ENCODE measurements at places on chromosomes 3 and 15. TPM values are rescaled to one million over a fixed set of nuclear protein-coding genes. Genes with fewer than 3 reads are reported as not detected.

GRCh38 chr3:172096881-172097420 lies 57.6 kb downstream of the FNDC3B start:
- DNase-seq, result no peak

- DNase-seq, result peak; percentile 24
These were observed 91.5 kb downstream of the ITPR1 start for GRCh38 chr3:4584456-4585249.

DNA sequence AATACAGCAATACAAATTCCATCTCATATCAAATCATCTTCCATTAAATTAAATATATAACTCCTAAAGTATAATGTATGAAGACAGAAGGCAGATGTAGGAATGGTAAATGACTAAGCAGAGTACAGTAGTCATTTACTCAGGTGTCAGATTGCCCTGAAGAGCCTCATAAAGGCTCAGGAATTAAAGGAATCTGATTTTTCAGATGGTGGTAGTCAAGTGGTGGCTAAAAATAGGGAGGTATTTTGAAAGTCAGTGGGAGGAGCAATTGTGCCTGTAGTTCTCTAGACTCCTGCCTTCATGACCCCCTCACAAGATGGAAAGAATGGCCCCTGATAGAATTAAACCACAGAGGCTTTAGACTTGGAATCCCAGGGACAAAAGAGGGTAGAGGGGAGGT lies 142.7 kb upstream of the SYNPR start:
- no peak for DNase-seq

DNA sequence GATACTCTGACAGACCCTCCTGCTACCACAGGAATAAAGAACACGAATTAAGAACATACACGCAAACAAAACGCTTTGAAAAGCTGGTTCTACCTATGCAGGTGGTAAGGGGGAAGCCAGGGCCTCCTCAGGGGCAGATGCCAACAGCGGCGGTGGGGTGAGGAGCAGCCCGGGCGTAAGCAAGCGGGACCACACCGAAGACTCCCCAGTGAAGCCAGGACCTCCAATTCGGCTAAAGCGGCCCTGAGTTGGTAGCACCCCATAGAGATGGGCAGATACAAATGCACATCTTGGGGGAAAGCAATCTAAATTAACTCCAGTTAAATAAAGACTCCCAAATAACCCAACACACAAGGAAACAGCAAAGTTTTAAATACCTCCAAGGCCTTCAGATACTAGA lies 32.4 kb downstream of the NIPA2 start:
- no peak for DNase-seq

GRCh38 chr3:172974969-172975368 lies 166.1 kb downstream of the SPATA16 start:
- DNase-seq, result no peak

DNA sequence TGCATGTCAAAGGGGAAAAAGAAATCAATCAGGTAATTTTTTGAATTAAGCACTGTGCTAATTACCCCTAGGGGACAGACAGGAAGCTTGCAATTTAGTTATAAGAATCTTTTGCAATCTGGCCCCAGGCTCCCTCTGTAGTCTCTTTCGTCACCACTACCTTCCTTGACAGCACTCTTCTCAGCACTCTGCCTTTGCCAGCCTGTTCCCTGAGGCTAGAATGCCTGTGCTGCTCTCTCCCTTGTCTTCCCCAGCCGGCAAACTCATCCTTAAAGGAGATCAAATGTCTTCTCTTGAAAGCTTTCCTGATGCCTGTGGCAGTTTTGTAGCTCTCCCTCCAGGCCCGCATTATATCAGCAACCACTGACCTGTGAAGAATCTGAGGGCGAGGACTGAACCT lies 32.4 kb upstream of the PRTG start:
- DNase-seq, result no peak

SPRED1 gene
- total RNA-seq, result 37.8 TPM

- DNase-seq, result no peak
These were observed 110.4 kb downstream of the WNT7A start for GRCh38 chr3:13769422-13769821.

DNA sequence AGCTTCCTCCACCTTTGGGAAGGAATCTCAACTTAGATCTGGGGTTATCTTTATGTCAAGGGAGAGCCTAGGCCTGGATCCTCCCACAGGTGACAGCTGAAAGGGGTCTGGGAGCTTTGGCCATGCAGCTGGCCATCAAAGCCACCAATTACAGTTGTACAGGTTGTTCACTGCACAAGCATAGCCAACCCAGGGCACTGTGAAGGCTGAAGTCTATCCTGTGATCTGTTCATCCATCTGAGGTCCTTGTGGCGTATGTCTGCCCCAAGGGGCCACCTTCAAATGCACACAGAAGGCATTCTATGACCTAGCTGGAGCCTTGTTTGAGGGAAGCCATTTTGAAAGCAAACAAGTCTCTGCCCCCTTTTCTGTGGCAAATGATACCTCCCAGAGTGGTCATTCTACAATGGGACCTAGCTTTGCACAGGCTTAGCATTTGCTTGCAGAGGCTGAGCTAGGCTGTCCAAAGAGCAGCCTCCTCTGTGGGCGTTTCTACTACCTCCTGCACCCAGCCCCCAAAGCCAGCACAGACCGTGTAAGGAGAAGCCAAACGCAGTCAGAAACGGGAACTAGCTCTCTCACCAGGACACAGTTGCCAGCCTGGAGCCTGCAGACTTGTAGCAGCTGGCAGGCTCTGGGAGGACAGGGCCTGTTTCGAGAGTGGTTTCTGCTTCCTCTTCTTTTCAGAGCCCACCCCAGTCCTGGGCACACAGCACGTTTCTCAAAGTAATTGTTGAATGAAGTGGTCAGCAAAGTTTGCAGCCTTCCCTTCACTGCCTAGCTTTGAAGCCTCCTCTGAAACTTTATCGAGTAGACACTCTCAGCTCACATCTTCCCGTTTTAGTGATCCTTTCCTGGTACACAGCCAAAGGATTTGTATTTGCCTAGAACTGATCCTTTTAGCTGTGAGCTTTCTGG lies 157.3 kb upstream of the SMAD3 start:
- peak; percentile 55 for DNase-seq

EOMES gene
- total RNA-seq, result 0.58 TPM

GRCh38 chr3:21718161-21718765 lies 32.7 kb downstream of the ZNF385D start:
- no peak for DNase-seq

- DNase-seq, result no peak
These were observed 489 bp downstream of the CSPG5 start for GRCh38 chr3:47578119-47578632.

GRCh38 chr3:153573481-153573880 lies 411.5 kb downstream of the RAP2B start:
- no peak for DNase-seq

TICRR gene
- 0.37 TPM for total RNA-seq

DNA sequence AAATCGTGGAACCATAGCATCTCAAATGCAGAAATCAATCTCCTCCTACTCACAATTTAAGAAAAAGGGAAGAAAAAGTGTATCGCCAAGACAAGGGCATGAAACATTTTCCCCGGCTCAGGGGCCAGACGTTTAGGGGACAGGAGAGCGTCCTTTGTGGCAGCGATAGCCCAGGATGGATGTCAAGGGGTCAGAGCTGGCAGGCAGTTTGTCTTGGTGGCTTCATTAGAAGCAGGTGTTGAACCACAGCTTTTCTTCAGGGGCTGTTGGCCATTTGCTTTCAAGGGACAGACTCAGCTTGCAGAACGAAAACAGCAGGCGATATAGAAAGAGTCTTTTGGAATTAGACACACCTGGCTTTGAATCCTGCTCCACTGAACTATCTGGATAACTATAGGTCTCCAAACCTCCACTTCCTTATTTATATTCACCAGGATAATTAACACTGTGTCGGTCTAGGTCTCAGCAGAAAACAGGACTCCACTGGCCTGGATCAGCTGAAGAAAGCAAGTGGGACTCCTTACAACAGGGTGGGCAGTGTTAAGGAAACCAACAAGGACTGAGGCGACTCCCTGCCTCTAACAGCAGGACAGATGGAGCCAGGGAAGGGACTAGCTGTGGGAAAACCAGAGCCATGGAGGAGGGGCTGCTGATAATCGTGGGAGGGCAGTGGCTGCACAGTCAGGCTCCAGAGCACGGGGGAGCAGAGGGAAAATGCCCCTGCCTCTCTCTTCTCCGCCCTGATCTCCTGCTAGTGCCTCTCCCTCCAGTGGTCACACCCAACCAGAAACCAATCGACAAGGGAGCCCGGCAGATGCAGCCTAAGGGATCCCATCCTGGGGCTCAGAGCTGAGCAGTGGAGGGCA lies 123.6 kb downstream of the LIPC start:
- no peak for DNase-seq

- peak; percentile 40 for DNase-seq
These were observed 2.5 kb upstream of the NLGN1 start for GRCh38 chr3:173395073-173395411.

- no peak for DNase-seq
These were observed 208.7 kb upstream of the ROBO1 start for GRCh38 chr3:79976466-79976865.

- no peak for DNase-seq
These were observed 591 bp upstream of the SLC25A20 start for GRCh38 chr3:48899273-48899672.

- no peak for DNase-seq
These were observed 439.7 kb upstream of the FRG2C start for GRCh38 chr3:75224412-75224811.

TEX264 gene
- total RNA-seq, result 86.0 TPM

TEX55 gene
- not detected for total RNA-seq

DNA sequence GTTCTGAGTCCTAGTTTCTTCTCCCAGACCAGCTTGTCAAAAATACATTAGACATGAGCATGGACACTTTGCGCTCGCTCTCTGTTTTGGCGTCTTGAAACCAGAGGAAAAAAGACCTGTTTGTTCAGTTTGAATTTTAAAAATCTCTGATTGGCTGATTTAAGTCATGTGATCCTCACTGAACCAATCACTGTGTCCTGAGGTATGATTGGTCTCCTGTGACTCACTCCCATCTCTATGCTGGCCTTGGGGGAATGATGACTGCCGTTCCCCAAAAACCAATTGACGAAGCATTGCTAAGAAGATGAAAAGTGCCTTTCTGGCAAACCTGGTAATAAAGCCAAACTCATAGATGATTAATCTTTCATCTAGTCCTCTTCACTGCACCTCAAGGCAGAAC lies 256.5 kb downstream of the IL5RA start:
- DNase-seq, result no peak

DNA sequence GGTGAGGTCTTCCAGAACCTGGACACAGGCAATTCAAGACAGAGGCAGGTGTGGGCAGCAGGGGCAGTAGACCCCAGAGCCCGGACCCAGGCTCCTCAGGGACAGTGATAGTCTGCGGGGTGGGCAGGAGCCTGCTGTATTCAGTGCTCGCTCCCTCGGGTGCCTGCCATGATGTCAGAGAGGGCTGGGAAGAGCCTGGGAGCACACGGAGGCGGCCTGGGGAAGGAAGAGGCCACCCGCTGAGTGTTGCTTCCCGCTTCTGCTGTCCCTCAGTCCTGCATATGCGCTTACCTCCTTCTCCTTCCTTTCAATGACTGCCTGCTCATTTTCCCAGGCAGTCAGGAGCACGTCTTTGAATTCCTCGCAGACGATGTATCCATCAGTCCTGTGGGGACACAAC lies 22.8 kb downstream of the TMEM43 start:
- DNase-seq, result no peak

SLC6A11 gene
- 0.12 TPM for total RNA-seq

FBXO40 gene
- total RNA-seq, result 0.03 TPM

All from mucosa of gallbladder (tissue), 1 donor.